Trophoblast cell (in vitro differentiated cells and primary cell): ENCODE measurements at places on chromosomes 3 and 15.

- DNase-seq: no peak
Measured at GRCh38 chr3:157914882-157915281, 191.3 kb downstream of the SHOX2 start.

DNA sequence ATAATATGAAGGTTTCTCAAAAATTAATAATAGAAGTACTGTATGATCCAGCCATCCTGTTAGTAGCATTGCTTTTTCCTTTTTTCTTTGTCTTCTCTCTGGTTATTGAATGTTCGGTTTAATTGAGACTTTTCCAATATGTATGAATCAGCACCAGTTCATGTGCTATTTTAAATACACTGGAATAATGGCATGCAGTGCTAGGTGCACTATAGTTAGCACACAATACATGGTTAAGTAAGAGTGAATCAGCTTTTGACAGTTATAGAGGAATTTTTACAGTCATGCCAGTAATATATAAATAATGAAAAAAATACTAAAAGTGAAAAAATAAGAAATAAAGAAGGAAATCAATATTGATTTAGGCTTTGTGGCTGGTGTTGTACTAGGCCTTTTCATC is 113.8 kb upstream of the STRIT1 start:
- DNase-seq: no peak

DNA sequence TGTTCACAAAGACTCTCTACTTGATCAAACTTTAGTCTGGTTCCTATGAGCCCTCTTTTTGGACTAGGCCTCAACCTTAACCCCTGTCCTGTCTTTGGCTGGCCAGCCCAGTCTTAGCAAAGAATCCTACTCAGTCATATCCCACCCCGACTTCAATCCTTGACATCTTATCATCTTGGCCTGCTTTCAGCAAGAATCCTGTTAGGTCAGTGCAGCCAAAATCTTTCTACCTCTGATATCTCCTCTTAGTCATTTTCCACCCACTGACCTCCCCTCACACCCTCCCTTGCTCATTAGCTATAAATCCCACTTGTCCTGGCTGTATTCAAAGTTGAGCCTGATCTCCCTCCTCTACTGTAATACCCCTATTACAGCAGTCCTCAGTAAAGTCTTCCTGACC is 286.1 kb downstream of the MAGI1 start:
- DNase-seq: no peak

GRCh38 chr15:100133001-100133400 is 208.8 kb downstream of the ADAMTS17 start:
- no peak for DNase-seq

DNA sequence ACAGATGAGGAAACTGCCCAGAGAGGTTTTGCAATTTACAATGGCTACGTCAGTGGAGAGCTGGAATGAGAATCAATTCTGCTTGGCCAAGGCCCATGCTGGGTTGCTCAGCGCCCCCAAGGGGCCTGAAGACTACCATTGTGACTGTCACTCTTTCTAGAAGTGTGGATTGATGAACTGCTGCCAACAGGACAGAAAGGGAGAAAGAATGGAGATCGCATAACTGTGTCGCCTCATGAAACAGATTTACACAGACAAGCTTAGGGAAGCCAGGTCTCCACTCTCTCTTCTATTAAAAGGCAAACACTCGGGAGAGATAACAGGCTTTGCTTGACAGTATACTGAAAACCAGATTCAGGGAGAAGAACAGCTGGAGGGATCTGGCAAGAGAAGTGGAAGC is 160.0 kb downstream of the STT3B start:
- DNase-seq: peak; percentile 34

DNA sequence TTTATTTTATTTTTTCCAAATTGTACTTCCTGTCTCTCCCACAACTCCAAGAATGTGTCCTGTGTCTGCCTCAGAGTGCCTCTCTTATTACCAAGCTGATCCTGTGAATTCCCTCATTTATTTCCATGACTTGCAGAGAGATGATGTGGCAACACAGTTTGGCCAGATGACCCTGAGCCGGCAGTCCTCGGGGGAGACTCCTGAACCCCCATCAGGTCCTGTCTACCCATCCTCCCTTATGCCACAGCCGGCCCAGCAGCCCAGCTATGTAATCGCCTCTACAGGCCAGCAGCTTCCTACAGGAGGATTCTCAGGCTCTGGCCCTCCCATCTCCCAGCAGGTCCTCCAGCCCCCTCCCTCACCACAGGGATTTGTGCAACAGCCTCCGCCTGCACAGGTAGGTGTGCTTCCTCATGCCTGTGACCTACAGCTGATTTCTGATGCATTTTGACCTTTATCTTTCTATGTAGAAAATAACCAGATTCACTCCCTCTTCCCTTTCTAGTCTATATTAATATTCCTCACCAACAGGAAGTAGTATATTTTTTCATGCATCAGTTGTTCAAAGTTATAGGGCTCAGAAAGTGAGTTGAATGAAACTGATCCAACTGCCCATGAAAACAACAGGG is 100.0 kb downstream of the ARPP21 start:
- DNase-seq: no peak

GRCh38 chr3:38565339-38566214 is 69.4 kb downstream of the EXOG start:
- no peak for DNase-seq

DNA sequence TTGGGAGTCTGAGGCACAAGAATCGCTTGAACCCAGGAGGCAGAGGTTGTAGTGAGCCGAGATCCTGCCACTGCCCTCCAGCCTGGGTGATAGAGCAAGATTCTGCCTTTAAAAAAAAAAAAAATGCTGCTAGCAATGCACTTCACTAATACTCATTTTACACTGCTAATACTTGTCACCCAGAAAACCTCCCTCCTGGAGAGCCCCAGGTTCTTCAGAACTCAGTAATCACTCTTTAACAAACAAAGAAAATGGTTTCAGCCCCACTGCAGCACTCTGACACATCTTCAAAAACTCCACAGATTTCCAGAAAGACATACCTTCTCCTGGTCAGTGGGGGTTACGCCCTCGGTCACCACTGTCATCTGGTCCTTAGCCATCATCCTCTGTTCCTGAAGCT is 366.7 kb downstream of the SHQ1 start:
- no peak for DNase-seq

DNA sequence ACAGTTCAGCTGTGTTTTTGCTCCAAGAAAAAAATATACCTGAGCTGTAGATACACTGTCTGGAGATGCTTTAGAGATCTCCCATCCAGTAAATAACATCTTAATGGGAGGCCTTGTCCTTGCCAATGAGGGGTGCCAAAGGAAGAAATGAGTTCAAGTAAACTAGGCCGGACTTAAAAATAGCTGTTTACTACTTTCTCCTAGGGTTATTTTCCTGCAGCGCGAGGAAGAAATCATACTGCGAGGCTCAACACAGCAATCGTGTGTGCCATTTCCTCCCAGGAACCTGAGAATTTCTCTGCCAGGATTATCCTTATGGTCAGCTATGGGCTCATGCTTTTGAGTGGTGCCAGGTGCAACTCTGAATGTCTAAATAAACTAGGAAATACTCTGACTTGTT is 71.9 kb downstream of the CMTM8 start:
- DNase-seq: no peak

- DNase-seq: no peak
Measured at GRCh38 chr3:71417791-71418190, 165.7 kb downstream of the FOXP1 start.

GRCh38 chr3:127970966-127971592 is 56.0 kb downstream of the KBTBD12 start:
- DNase-seq: peak; percentile 43

DNA sequence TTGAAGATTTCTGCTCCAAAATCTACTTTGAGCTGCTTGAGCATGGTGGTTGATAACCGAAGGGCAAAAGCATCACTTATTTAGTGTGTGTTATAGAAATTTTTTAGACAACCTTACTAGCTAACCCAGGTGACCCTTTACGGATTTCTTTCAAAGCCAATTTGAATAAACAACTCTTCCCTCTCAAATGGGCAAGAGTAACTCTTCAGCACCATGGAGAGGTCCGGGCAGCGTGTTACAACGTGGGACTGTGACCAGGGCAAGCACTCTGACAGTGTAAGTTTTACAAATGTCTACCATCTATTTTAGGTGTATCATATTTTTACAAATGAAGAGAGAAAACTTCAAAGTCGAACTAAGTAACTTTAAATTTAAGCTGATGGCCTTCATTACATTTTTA is 471.8 kb downstream of the MFSD1 start:
- peak; percentile 69 for DNase-seq

- no peak for DNase-seq
Measured at GRCh38 chr3:189688262-189688661, 57.1 kb downstream of the TP63 start.

DNA sequence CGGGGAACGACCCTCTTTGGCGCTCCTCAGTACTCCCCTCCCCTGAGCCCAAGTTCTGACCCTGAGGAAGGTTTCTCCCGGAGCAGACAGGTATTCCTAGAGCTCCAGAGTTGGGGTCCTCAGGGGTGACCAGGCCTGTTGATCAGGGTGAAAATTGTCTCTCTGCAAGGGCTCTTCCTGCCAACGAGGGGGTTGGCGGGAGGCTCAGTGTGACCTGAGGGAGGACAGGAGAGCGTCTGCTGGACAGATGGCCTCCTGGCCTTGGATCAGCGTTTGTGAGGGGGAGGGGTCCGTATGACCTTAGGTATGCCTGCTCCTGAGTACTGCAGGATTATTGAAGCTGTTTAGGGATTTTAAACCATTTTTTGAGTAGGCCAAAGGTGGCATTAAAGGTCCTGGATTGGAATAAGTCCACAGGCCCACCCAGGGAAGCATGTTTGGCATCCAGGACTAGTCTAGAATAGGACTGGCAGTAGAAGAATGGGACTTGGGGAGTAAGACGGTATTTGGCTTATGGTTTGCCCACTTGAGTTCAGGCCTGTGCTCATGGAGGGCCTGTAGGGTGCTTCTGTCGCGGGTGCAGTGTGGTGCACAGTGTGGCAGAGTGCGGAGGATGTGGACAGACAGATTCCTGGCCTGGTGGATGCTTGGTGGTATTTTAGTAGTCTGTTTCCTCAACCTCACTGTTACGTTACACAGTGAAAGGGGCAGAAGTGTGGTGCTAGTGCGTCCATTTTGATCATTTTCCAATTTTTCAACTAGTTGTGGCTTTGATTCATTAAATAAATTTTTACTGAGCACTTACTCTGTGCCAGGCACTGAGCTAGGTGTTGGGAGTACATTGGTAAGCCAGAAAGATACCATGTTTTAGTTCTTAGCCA is 959 bp downstream of the ZNF592 start:
- no peak for DNase-seq

DNA sequence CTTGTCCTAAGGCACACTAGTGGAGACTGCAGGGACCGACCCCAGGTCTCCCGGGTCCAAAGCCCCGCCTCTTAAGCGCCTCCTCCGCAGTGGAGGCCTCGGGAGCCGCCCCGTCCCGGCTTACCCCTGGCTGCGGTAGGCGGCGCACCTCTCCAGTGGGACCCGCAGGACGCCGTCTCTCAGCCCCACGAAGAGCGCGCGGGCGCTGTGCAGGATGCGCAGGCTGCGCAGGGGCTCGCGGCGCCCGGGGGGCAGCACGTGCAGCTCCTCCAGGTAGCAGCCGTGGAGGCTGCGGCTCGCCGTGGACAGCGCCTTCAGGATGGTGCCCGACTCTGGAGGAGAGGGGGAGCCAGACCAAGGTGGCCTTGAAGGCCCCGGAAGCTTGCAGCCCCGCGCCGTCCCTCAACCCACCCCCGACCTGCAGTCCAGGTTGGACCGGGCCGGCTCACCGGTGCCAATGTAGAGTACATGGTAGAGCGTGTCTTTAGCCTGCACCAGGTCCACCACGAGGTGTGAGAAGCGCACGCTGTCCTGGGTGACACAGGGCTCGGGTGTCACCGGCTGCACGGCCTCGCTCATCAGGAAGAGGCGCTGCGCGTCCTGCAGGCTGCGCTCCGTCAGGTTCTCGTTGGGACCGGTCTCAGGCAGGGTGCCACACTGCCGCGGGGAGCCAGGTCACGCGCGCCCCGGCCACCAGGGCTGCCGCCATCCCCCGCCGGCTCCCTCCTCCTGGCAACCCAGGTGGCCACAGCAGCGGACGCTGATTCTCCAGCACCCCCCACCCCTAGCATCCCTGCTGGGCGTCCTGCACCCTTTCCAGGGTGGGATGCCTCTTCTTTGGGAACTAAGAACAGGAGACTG is 105.5 kb downstream of the SEMA5B start:
- peak; percentile 49 for DNase-seq

DNA sequence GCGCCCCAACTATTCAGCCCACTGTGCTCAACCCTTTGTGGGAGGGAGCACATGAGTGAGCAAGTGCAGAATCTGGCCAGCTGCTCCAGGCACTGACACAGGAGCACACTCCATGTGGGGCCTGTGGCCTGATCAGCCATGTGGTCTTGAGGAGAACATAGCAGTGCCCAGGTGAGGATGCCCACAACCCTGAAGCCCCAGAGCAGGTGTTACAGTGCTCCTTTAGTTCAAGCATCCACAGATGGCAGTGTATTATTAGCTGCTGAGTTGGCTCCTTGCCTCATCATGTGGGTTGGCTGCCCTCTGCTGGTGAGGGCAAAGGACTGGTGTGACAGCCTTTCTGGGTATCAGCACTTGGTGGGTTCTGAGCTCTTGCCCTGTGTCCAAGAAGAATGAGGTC is 1588.2 kb downstream of the SI start:
- DNase-seq: peak; percentile 57
